NCI-H460 (cell line): ENCODE measurements at places on chromosomes 5 and 9.
A peak's percentile ranks its signal among the peaks of the same experiment; 100 is the strongest.

- peak; percentile 65 for DNase-seq
These were observed 433.4 kb upstream of the BRINP1 start for GRCh38 chr9:119802621-119803020.

DNA sequence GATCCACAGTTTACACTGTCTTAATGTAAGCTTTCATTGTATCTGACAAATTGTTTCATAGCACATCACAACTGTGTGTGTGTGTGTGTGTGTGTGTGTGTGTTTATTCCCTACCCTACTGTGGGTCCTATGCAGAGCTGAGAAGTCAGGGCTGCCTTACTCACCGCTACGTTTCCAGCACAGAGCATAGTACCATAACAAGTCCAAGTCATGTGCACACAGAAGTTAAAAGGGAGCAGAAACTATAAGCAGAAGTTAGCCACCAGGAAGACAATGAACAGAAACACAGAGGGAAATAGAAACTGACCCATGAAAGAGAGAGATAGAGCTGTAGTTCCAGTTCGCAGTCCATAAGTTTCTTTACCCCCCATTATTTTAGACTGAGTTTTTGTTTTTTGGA, 38.2 kb upstream of the DMXL1 start:
- no peak for DNase-seq

- DNase-seq = peak; percentile 9
These were observed 613.6 kb upstream of the SEMA6A start for GRCh38 chr5:117188211-117188610.

- DNase-seq = no peak
These were observed 20.8 kb upstream of the SLC24A2 start for GRCh38 chr9:19809422-19810269.

GRCh38 chr5:39447968-39448367, 23.2 kb upstream of the DAB2 start:
- DNase-seq = no peak

GRCh38 chr9:129542741-129543140, 78.2 kb downstream of the C9orf50 start:
- no peak for DNase-seq

DNA sequence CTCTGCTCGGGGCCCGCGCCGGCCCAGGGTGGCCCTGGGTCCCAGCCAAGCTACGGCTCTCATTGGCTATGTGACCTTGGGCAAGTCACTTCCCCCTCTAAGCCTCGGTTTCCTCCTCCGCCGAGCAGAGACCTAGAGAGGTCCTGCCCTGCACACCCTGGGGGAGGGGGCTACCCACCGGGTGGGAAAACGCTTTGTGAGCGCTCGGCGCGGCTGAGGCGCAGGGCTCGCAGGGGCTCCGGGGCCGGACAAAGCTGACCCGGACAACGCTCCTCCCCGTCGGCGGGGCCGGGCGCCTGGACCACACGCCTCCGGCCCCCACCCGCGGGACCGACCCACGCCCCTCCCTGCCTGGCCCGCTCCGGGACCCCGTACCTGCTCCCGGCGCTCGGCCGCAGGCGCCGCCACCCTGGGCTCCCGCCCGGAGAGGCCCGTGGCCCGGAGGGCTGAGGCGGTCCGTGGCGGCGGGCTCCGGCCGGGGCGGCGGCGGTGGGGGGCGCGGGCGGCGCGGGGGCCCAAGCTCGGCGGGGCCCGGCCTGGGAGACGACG, 85.7 kb upstream of the MELK start:
- DNase-seq = no peak

DNA sequence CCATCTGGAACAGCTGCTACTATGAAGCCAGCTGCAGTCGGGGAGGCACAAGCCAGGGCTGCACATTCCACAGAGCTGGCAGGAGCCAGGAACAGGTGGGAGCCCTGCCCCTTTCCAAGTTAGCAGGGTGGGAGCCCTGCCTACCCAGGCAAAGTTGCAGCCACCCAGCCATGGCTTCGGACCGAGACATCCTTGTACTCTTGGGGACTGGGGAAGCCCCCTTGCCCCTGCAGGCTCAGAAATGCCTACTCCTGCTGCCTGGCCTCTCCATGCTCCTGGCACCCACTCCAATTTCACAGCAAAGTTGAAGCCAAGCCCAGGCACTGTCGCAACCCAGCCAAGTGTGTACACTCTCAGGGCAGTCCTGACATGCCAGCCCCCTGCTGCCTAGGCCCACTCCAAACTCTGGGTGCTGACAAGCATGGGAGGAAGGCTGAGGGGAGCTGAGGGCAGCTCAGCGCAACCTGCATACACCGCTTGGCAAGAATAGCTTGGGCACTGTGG, 165.1 kb downstream of the RNF180 start:
- no peak for DNase-seq

DNA sequence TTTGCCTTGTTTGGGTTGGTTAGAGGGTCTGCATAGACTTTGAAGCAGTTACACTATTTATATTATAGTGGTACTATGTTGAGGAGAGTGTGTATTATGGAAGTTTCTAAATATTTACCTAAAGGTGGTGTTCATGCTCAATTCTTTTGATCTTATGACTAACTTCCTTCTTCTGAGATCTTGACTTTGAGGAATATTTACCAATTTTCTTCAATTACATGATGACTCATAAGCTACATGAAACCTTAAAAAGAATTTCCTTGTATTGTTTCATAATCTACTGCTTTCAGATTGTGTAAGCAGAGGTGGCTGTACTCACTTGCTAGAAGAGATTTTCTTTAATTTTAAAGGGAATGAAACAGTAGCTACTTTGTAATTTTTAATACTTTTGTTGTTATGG, 276.1 kb downstream of the TAF11L14 start:
- no peak for DNase-seq

DNA sequence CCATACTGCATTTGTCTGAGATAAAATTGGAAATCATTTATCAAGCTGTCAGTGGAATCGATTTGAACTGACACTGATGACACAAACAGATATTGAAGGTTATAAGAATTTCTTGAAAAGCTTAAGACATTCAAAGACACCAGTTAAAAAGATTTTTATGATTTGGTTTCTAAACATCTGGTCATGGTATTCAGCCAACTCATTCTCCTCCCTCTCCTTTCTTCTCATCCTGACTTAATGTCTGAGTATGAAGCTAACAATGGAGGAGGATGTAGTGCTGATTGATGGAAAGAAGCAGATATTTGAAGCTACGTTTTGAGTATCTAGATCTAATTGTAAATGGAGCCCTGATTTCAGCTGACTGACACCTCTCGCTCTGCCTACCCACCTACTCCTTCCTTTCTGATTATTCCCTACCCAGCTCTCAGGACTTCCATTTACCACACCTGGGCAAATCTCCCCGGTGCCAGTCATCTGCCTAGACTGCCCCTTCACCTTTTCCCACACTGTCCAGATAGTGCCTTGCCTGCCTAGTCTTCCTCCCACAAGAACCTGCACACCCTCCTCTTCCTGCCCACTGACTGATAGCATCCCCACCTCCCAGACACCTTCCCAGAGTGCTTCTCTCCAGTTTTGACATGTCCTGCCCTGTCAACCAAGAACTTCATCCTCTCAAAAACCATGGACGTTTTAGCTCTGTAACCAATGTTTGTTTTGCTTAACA, 20.7 kb upstream of the LIFR start:
- DNase-seq = no peak

DNA sequence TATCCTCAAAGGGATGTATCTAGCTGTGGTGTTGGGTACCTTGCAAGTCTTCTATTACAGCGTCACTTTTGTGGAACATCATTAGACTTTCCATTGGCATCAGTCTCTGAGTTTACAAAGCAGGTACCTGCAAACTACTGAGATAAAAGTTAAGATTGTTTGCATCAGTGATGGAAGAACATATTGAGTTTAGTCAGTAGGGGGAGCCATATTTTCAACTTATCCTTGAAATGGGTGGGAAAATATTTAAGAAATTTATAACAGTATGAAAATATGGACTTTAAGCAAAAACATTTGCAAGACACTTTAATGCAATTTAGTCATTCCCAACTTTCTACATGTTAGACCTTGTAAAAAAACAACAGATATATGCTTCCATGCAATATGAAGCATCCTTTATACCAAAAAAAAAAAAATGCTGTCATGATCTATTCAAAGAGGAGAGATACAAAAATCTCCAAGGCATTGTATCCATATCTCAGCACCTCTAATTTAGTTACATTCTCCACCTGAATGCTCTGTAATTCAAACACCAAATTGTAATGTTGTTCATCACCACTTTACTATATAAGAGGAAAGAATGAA, 98.6 kb upstream of the ADAMTS19 start:
- DNase-seq = peak; percentile 5

- DNase-seq = no peak
These were observed 4.1 kb upstream of the CMBL start for GRCh38 chr5:10311595-10312425.

DNA sequence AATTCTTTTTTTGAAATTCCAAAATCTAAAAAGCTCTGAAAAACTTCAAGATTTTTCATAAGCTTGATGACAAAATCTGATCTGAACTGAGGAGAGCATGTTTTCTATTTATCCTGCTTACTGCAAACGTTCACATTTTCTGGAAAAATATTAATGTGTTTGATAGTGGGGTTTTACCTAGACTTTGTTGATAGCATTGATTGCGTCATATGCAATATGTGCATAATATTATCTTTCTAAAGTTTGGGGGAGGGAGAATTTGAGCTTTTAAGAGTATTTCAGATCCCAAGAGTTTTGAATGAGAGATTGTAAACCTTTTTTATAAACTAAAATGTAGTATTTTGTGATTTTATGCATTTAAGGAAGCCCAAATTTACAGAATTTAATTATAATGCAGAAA, 62.8 kb upstream of the CDH6 start:
- no peak for DNase-seq

GRCh38 chr5:164998142-164998541, 1492.7 kb downstream of the MAT2B start:
- no peak for DNase-seq

- no peak for DNase-seq
These were observed 1.1 kb upstream of the DOCK2 start for GRCh38 chr5:169635936-169636335.

DNA sequence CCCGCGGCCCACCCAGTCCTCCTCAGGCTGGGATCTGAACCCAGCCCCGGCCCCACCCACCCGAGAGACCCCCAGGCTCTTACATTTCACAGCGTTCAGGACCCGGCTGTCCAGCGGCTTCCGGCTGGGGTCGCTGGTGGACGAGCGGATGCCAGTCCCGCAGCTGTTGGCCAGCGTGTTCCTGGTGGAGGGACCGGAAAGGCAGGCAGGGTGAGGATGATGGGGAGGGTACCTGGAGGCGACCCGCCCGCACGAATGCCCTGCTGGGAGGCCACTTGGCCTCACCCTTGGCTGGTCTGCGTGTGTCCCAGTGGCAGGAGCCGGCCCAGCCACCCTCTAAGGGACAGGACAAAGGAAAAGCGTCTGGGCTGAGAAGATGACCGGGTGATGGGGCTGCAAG, 51.9 kb upstream of the UBAC1 start:
- no peak for DNase-seq

- DNase-seq = no peak
These were observed 80.9 kb downstream of the YIPF5 start for GRCh38 chr5:144089401-144090021.

DNA sequence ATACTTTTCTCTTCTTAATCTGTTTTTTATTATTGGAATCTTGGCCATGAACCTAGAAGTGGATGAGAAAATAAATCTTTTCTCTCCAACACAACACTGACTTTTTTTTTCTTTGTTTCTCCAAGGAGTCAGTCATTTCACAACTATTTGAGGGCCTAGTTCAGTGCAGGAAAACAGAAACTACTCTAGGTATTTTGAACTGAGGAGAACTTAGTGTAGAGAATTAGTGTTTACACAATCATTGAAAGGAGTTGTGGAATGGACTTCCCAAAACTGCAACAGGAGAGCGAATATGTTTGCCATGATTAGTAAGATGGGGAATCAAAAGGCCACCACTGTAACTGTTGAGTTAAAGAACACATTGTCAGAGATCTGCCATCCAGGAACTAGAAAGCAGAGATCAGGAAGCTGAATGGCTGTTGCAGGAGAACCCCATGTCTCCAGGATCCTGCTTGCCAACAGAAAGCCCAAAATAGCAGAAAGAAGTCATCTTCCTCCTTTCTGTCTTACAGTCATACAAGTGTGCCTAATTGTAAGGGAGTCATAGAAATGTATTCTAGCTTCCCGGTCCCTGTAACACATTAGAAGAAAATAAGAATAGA, 20.3 kb upstream of the PCDH1 start:
- DNase-seq = no peak

DNA sequence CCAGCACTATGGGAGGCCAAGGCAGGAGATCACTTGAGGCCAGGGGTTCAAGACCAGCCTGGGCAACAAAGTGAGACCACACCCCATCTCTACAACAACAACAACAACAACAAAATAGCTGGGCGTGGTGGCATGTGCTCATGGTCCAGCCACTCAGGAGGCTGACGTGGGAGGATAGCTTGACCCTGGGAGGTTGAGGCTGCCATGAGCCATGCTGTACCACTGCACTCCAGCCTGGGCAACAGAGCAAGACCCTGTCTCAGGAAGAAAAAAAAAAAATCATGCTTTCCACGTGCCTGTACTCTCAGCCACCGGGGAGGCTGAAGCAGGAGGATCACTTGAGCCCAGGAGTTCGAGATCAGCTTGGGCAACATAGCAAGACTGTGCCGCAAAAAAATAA, 29.5 kb downstream of the TSC1 start:
- DNase-seq = no peak

- no peak for DNase-seq
These were observed 63.3 kb downstream of the CSF2 start for GRCh38 chr5:132136906-132137305.
